ENCODE measurements at places on chromosomes 2 and 18.

- DNase-seq: no peak
Observed at GRCh38 chr18:2948038-2948437, 64.9 kb downstream of the LPIN2 start.

GRCh38 chr18:35185771-35186170 lies 55.1 kb upstream of the ZNF397 start:
- DNase-seq: no peak

DNA sequence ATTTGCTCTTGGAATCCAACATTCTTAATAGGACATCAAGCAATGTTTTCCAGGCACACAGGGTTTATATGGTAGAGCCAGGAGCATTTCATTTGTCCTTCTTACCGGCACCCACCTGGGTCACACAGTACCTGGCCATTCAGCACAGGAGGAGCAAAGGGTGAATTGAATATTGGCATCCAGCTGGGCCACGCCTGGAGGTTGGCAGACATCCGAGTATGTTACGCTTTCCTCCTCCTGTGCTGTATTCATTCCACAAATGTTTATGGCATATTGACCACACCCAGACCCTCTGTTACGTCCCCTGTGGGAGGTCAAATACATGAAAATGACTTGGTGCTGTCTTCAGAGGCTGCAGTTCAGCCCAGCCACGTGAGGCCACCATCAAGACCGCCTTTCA lies 206.2 kb downstream of the RTP5 start:
- DNase-seq: no peak

DNA sequence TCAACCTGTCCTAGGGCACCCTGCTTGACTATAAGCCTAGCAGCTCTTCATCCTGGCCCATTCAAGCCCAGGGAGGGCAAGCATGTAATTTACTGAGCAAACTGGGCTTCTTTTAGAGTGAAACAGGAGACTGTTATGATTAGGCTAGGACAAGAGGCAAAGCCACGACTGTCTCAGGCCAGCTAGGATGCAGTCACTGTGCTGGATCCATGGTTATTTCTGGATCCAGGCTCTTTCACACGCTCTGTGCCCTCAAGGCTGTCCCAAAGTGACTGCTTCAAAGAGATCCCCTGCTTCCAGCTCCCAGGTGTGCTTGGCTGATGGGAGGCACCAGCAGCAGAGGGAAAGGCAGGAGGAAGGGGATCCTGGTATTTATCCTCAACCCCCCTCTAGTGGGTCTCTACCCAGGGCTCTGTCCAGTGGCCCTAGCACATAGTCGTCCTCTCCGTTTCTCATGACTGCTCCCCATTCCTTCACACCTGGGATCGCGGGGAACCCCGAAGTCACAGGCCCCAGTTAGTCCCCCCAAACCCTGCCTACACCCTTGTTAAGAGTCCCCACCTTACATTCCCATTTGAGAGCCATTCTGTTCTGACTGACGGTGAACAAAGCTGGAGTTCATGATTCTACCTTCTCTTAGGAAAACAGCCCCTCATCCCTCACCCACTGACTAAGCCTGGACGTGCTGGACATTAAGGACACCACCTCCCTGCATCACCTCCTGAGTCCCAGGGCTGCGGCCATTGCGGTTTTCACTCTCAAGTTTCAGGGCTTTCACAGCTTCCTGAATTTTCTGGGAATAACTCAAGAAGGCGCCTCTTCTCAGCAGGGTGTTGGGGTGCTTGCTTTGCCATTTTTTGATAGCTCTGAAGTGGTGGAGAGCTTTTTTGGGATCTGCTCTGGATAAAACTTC lies 63.2 kb downstream of the POLR1A start:
- no peak for DNase-seq

DNA sequence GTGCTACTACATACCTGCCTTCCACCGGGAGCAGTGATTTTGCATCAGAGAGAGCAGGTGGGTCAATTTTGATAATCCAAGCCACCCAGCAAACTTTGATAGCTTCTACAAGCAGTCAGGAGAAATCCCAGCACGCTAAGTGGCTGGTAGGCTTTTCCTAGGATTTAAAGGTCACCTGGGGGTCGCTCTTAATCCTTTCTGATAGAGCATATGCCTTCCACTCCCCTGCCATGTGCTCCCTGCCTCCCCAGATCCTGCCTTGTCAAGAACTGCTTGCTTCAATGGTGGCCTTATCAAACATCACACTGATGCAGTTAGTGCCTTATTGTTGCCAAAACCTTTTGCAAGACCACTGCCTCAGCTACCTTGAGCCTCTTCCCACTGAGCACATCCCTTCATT lies 462.3 kb upstream of the MEX3C start:
- no peak for DNase-seq

DNA sequence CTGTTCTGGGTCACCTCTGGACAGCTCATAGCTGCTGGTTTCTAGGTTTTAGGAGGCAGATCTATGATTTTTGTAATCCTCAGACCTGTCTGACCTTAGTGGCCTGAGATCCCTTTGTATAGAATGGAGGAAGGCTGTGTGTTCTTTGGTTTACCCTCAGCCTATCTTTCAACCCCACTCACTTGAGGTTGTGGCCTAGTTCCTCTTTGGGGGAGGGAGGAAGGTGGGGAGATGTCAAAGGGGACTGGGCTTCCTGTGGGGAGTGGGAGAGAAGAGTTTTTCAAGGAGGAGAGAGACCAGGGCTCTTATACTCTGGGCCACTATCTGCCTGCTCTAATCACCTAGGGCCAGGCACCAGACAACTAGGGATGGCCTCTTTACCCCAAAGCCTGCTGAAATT lies 28.5 kb downstream of the SEMA4F start:
- no peak for DNase-seq

DNA sequence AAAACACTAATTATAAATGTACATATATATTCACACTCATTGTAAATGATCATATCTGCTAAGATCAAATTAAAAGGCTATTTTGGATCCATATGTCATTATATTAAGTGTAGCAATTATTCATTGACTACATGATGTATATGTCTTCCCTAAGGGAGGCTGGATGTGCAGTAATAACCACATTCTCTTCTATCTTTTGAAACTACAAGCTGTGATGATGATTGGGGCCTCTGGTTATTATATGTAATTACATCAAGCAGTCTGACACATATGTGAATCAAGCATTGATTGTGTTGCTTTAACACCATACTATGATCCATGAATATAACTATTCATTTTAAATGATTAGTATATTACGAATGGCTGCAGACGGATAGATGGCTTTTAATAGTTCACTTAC lies 1973.4 kb downstream of the SUCLG1 start:
- no peak for DNase-seq

- peak; percentile 90 for DNase-seq
Observed at GRCh38 chr2:226800941-226801784, 1.5 kb upstream of the IRS1 start.
